A549 treated with DMSO at 1 μM for 4 hours (cell line): ENCODE measurements at places on chromosomes 7 and 10. TPM values are rescaled to one million over a fixed set of nuclear protein-coding genes. Genes with fewer than 3 reads are reported as not detected.

STAMBPL1 gene
- total RNA-seq = 32.7 to 42.8 TPM (median 35.6 TPM) in 5 replicates

CH25H gene
- total RNA-seq = 0.06 to 0.07 TPM in 2 of 5 replicates, not detected in the others

PNLIP gene
- total RNA-seq = not detected in 5 replicates

TRIM73 gene
- total RNA-seq = 2.3 to 3.1 TPM (median 2.5 TPM) in 5 replicates

IMMP2L gene
- total RNA-seq = 16.5 to 21.5 TPM (median 16.7 TPM) in 5 replicates

CHAT gene
- not detected in 5 replicates for total RNA-seq

MDH2 gene
- 325 to 399 TPM (median 370 TPM) in 5 replicates for total RNA-seq

DRGX gene
- 0.03 to 0.07 TPM (median 0.06 TPM) in 3 of 5 replicates, not detected in the others for total RNA-seq

TFR2 gene
- 2.3 to 3.1 TPM (median 2.6 TPM) in 5 replicates for total RNA-seq

RASA4B gene
- 1.4 to 1.9 TPM (median 1.7 TPM) in 5 replicates for total RNA-seq

CNPY1 gene
- total RNA-seq = not detected in 5 replicates

NUTM2E gene
- 0.36 to 0.43 TPM (median 0.40 TPM) in 5 replicates for total RNA-seq

CARD11 gene
- total RNA-seq = 1.1 to 2.1 TPM (median 1.3 TPM) in 5 replicates

AIFM2 gene
- 33.8 to 38.4 TPM (median 35.0 TPM) in 5 replicates for total RNA-seq

THNSL1 gene
- total RNA-seq = 2.6 to 4.6 TPM (median 4.4 TPM) in 5 replicates
